ENCODE measurements at places on chromosomes 4 and X. TPM values are rescaled to one million over a fixed set of nuclear protein-coding genes. Genes with fewer than 3 reads are reported as not detected.

DNA sequence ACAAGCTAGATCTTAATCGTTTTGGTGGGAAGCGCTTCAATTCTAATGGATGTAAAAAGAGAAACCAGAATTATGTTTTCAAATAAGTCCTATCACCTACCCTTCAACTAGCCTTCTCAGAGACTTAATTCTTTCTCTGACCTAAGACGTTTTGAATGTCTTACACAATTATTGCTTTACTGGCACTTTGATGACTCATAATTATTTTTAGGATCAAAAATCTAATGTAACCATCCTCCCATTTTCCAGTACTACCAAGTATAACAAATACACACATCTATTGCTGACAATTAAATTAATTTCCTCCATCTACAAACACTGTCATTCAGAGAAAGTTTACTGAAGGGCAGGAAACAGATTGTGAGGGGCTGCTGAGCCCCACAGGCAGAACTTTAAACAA is 108.6 kb downstream of the PPP3CA start:
- no peak for DNase-seq

DNA sequence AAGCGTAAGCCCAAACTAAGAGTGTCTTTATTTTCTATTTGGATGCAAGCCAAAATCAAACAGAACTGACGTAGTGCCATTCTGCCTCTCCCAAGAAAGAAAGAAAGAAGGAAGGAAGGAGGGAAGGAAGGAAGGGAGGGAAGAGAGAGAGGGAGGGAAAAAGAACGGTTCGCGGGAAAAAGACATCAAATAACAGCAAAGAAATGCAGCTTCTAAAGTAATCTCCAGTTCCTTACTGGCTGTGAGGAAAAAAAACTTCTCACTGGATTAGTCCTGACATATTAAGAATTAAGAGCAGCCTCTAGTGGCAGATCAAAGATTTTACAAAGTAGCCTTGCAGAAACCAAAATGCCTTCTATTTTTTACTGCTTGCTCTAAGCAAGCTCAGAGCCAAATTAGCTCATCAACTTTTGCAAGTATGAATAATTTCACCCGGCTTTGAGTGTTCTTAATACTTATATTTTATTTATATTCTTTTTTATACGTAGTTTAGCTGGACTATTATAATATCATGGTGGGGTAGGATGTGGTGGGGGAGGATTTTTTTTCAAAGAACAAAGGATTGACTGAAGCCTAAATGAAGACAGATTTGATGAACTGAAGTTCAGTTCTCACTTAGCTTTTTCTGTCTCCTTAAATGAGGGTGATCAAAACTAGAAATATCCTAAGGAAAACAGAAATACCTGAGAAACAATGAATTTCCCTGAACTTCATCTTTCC is 36.6 kb downstream of the PITX2 start:
- no peak for DNase-seq

The PGAM4 gene
- not detected for total RNA-seq

GRCh38 chr4:86221002-86221401 is 138.9 kb downstream of the MAPK10 start:
- DNase-seq: no peak

GRCh38 chrX:103562801-103563200 is 22.5 kb upstream of the TCEAL4 start:
- no peak for DNase-seq

The AMBN gene
- not detected for total RNA-seq

- no peak for DNase-seq
These were observed 36.5 kb downstream of the DCTD start for GRCh38 chr4:182880387-182881356.

DNA sequence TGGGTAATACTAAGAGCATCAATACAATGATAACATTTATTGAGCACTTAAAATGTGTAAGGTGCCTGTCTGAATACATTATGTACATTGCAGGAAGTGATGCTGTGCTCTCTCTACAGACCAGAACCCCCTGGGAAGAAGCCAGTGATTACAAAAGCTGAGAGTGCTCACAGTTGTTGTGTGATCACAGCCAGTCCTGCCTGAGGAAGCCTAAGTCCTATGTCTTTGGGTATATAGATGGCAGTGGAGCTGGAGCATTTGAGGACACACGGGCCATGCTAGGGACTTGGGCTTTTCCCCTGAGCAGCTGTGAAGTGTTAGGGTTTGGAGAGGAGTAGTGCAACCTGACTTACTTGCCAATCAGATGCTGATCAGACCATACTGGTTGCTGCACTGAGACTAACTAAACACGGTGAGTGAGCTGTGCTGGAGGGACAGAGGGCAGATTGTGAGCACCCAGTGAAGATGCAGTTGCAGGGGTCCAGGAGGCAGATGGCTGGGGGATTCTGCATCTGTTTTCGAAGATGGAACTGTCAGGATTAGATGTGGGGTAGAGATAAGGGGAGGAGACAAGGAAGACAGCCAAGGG is 60.8 kb upstream of the TBC1D14 start:
- no peak for DNase-seq

DNA sequence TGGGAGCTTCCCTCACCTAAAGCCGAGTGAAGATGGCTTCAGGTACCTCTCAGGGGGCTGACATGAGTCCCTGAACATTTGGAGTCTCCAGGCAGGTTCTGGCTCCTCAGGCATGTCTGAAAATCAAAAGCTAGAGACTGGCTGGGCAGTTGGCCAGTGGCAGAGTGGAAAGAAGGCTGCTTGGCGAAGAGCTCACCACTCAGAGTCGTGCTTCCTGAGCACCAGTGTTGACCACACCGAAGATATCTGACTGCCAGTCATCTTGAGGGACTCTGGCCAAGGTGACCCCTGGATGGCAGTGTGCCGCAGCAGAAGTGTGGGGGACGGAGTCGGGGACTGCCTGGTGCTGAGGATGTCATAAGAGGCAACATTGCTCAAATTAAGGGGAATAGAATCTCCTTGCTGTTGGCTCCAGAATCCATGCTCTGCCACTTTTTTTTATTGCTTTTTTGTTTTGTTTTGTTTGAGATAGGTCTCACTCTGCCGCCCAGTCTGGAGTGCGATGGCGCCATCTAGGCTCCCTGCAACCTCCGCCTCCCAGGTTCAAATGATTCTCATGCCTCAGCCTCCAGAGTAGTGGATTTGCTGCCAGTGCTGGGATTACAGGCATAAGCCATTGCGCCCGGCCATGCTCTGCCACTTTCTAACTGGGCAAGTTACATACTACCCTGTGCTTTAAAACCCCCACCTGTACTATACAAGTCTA is 172.5 kb upstream of the GATB start:
- no peak for DNase-seq

The RRH gene
- total RNA-seq: not detected

- DNase-seq: no peak
These were observed 139.9 kb upstream of the ATP6AP2 start for GRCh38 chrX:40440866-40441265.

GRCh38 chr4:151517896-151518295 is 108.9 kb downstream of the FHIP1A start:
- DNase-seq: no peak

- no peak for DNase-seq
These were observed 186.5 kb downstream of the BANK1 start for GRCh38 chr4:101977076-101977475.

GRCh38 chr4:98939438-98939837 is 10.5 kb upstream of the EIF4E start:
- no peak for DNase-seq

The TMEM271 gene
- total RNA-seq: 0.32 TPM

DNA sequence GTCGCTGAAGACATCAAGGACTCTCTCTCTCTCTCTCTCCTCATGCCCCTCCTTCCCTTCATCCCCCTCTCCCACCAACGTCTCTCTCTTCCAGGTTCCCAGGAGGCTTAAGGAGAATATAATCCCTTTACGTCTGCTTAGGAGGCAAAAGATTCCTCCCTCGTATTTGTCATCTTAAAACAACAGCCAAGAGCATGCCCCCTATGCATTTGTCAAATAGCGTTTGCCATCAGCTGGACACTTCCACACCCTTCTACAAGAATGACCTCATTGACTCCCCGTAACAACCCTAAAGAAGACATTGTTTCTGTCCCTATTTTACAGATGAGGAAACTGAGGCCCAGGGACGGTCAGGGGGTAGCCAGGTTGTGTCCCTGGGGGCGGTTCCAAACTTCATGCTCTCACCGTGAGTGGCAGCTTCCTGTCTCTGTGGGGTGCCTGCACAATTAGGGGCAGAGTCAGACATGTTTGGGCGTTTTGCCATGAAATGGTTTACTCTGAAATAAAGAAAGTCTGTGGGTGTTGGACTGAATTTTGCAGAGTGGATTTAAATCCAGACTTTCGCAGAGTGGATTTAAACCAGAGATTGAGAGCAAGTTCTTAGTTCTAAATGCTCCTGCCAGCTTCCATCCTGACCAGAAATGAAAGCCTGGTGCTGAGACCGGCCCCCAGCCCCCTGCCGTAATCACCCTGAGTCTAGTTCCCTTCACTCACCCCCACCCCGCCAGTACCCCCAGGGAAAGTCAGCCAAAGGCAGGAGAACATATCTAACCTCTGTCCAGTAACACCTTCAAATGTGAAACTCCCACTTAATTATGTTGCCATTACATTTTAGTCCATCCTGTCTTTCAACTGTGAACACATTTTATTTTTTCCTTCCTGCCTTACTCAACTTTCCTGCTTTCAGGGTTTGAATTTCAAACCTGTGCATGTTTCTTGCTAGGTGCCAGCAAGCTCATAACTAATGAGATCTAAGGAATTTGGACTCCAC is 44.3 kb upstream of the TBL1X start:
- no peak for DNase-seq

The GPM6B gene
- 119 TPM for total RNA-seq

- DNase-seq: no peak
These were observed 300.2 kb downstream of the FBXW7 start for GRCh38 chr4:152235718-152236117.

The TXK gene
- total RNA-seq: not detected

- DNase-seq: no peak
These were observed 61.5 kb downstream of the GALNT7 start for GRCh38 chr4:173230062-173230461.

DNA sequence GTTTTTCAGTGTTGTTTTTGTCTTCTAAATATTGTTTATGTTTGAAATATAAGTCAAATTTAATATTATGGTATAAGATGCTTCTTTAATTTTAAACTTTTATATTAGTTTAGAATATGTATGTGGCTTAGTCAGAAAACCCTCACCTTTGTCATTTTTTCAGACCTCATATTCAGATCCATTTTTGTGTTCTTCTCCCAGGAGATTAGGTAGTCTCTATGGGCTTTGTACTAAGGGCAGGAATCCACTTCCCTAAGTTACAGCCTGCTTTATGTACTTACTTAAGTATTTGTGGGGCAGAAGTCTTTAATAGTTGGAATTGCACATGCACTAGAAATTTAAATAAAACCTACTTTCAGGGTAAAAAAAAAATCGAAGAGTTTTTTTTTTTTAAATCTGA is 63.5 kb upstream of the TENM3 start:
- DNase-seq: no peak

DNA sequence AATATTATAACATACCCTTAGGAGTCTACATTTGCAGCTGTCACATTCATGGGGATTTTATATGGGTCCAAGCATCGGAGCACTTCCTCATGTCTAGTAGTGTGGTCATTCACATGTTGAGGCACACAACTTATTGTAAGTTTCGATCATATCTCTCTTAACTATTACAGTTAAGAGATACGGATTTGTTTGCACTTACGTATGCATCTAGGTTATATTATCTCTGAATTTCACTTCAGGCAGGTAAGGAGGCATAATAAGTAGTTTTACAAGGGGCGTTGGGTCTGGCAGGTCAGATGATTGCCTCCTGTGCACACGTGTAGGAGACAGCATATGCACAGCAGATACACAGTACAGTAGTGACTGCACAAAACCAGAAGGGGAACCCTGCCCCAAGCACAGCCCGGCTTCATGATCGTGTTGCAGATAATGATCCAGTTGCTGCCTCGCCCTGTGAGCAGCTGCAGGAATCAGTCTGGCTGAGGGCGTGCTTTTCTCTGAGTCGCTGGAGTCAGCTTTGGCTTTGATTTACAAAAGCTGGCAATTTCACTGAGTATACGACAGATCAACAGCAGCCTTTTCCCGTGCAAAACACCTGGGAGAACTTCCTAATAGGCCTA is 302.9 kb upstream of the GATB start:
- DNase-seq: no peak

DNA sequence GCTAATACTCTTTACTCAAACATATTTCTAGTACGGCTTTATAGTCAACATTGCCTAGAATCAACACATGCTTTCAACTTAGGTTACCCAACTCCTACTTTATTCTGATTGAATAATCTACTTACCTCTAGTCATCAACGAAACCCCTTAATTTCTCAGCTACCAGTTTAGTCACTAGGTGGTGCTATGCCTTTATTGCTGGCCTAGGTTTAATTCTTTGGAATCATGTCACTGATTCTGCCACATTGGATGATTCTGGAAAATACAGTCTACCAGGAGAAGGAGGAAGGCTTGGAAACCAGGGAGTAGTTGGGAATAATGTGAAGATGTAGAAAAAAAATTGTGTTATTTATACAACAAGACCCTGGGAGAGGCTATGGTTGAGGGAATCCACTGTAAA is 167.7 kb downstream of the DCAF12L2 start:
- no peak for DNase-seq

The EVC2 gene
- total RNA-seq: 7.2 TPM

GRCh38 chr4:176270669-176271068 is 1.6 kb upstream of the ASB5 start:
- DNase-seq: no peak

The PTPN13 gene
- total RNA-seq: 70.5 TPM

- no peak for DNase-seq
These were observed 860 bp downstream of the FAM50A start for GRCh38 chrX:154444755-154445246.

DNA sequence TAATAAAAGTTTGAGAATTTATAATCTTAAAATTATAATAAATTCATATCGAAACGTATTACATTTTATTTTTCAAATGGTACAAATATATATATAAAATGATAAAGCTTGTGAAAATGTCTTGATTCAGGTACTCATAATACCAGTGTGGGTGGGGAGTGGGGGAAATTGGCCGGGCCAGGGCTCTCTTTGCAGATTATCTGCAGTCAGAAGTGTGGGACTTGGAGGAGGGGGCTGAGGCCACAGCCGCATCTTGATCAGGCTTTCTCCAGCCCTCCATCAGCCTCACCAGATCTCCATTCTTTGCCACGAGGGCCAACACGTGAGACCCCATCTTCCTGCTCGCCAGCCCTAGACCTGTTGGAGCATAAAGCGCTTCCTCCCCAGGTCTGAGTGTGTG is 86.7 kb downstream of the STIM2 start:
- no peak for DNase-seq

DNA sequence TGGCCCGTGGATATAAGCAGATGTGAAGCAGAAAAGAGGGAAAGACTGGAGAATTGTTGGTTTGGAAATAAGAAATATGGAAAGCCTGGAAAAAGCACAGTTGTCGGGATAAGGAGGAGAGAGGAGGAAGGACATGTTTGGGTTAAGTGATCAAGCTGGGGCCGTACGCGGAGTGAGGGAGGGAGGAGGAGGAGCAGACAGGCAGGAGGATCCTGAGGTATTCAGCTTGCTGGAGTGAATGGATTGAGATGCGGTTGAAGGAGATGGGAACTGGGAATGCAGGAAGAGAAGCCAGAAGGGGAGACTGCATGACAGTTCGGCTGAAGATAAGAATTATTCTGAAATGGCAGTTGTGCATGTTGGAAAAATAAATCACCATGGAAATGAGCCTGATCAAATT is 21.2 kb downstream of the ZFP42 start:
- no peak for DNase-seq

The SYTL5 gene
- not detected for total RNA-seq

- DNase-seq: no peak
These were observed 9.0 kb downstream of the HAND2 start for GRCh38 chr4:173520921-173521466.

The HMX1 gene
- 1.1 TPM for total RNA-seq

- DNase-seq: no peak
These were observed 717.6 kb upstream of the TENM3 start for GRCh38 chr4:181525634-181526033.

GRCh38 chr4:122703868-122704267 is 28.6 kb upstream of the BBS12 start:
- DNase-seq: no peak

The CORIN gene
- 0.34 TPM for total RNA-seq
